IMR-90 (cell line): ENCODE measurements at places on chromosomes 5 and 9. TPM values are rescaled to one million over a fixed set of nuclear protein-coding genes. Genes with fewer than 3 reads are reported as not detected.
A peak's percentile ranks its signal among the peaks of the same experiment; 100 is the strongest.

GRM6 gene
- total RNA-seq: not detected in 2 replicates

SLC2A6 gene
- total RNA-seq: 2.9 and 3.1 TPM in 2 replicates

AJM1 gene
- 0.18 and 0.28 TPM in 2 replicates for total RNA-seq

PPP2CA gene
- total RNA-seq: 70.6 and 191 TPM in 2 replicates

DNA sequence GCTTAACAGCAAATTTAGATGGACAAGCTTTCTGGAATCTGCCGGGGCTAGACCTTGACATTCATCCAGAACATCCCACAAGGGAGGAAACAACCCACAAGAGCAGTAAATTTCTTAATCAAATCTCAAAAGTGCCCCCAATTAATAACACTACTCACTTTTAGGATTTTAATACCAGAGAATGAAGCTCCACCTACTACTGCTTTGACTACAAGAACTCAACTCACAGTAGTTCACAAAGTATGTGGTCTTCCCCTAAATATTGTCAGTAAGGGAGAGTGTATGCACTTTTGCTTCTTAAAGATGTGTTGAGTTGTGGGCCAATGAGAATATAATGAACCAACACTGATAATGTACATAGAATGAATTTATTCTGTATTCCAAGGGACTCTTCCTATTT is 94.7 kb downstream of the EBF1 start:
- DNase-seq: no peak

DNA sequence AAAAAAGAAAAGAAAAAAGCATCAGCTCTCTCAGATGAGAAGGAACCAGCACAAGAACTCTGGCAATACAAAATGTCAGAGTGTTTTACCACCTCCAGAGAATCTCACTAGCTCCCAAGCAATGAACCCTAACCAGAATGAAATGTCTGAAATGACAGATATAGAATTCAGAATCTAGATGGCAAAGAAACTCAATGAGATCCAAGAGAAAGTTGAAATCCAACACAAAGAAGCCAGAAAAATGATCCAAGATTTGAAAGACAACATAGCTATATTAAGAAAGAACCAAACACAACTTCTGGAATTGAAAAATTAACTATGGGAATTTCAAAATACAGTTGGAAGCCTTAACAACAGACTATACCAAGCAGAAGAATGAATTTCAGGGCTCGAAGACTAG is 396.3 kb downstream of the PDE4D start:
- DNase-seq: no peak

DNA sequence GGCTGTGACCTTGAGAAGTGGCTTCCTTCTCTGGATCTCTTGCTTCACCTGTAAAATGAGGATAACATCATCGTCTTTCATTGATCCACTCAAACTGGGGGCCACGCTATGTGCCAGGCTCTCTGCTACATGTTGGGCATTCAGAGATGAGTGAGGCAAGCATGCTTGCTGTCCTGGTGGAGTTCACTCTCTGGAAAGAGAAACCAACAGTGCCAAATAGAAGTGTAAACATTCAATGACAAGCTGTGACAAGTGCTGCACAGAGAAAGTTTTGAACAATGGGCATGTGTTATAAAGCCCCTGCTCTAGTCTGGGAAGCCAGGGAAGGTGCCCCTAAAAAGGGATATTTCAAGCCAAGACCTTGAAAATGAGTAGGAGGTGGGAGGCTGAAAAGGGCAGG is 50.9 kb upstream of the AFAP1L1 start:
- DNase-seq: no peak

- DNase-seq: peak; percentile 97
Measured at GRCh38 chr5:87151547-87151946, 116.1 kb upstream of the RASA1 start.

- DNase-seq: peak; percentile 46
Measured at GRCh38 chr9:133375116-133375723, 640 bp downstream of the SURF4 start.

- no peak for DNase-seq
Measured at GRCh38 chr5:177363565-177363964, 5.8 kb downstream of the RGS14 start.

DNA sequence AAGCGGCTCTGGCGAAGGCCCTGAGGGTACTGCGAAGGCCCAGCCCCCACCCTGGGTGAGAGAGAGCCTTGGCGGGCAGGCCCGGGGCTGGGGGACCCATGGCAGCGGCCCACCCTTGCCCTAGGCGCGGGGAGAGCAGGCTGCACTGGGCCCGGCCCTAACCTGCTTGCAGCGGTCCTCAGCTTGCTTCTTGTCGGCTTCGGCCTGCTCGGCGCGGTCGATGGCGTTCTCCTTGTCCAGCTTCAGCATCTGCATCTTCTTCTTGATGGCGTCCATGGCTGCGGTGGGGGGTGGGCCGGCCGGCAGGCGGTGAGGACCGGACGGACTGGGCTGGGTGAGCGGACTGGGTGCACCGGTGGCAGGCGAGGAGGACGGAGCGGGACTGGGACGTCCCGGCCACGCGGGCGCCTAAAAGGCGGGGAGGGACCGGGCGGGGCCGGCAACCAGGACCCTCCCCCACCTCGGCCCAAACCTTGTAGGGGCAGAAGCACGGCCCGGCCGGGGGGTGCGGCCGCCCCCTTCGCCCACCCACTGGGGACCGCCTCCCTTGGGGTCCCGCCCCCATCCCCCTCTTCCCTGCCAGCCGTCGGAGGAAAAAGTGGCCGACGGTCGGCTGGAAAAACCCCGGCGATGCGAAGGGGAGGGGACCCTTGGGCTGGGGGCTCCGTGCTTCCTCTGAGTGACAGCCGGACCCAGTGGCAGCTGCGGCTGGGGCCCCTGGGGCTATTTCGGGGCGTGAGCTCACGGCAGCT is at the start of gene TPM2:
Gene TPM2 (minus strand): TSS at position 384 of the 752 bp plus-strand sequence. CDS start 108 bp downstream, at position 276.
- peak; percentile 90 for DNase-seq

DNA sequence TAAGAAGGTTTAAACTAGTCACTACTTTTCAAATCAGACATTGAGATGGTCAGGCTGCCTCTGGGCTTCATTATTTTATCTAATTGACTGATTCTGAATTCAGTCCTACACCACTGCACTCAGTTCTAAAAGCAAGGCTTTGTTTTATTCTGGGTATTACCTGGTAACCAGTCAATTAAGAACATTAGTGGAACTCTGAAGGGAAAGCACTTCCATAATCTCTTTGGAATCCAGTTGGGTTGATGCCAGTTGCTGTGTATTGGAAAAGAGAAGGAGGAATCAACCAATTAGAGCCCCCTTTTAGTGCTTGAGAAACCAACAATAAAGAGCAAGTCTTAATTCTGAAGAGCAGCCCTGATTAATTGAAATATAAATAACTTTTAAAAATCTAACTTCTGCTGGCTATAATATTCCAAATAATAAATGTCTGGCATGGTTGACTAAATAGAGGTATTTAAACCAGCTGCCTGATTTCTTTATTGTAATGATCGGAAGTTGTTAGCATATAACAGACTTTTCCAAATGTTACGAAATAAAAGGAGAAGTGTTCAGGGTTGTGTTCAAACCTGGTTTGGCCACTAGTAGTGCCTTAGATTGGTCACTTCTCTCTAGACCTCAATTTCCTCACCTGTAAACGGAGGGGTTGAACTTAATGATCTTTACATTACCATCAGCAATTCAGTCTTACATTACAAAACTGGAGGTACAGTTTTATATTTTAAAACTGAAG is 32.0 kb downstream of the CPEB4 start:
- DNase-seq: peak; percentile 16

- no peak for DNase-seq
Measured at GRCh38 chr5:69492391-69492922, at the start of gene OCLN. OCLN (plus strand) TSS chr5:69492790; CDS start chr5:69504245, 11,455 bp downstream.

- no peak for DNase-seq
Measured at GRCh38 chr5:98614341-98614740, 159.1 kb upstream of the RGMB start.

DNA sequence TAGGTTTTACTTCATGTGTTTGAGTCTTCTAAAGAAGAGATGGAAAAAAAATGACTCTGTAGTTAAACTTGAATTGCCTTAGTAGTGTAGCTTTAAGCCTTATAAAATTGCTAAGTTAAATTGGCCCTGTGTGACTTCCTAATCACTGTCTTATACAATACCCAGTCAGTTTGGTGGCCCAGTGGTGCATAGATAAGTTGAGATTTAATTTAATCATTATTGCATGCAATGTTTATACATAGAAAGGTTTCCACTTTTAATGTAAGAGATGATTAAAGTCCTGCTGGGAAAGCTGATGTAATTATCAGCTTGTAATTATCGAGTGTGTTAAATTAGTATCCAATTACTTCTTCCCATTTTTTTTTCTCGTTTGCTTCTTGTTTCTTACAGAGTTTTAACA is 187.1 kb downstream of the TRIO start:
- no peak for DNase-seq

- DNase-seq: no peak
Measured at GRCh38 chr9:104784098-104784497, 20.2 kb downstream of the NIPSNAP3B start.

DNA sequence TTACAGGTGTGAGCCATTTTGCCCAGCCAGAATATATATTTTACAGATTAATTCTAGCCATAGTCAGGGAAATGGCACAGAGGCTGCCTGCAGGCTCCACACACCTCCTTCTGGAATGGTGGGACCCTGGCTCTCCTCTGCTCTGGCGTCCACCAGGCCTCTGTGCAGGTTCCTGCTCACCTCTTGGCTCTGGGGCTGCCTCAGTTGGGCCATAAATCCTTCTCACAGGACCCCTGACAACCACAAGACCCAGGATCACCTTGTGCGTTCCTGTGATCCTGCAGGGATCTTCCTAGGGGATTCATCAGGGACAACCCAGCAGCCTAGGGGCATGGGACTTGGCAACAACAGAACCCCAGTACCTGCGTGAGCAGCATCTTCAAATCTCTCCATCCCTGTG is 93.0 kb upstream of the FSTL4 start:
- no peak for DNase-seq

DNA sequence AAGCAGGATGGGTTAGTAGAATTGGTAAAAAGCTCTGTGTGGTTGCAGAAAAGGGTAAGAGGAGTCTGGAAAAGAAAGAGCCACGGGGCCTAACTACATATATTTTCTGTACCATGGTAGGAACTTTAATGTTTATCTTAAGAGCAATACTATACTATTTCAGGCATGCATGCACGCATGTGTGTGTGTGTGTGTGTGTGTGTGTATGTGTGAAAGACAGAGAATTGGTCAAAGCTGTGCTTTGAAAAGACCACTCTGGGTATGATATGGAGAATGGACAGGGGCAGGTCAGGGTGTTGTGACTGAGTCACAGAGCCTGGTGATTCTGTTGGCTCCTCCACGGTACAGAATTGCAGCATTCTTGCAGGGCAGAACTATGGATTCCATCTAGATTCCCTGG is 339.3 kb downstream of the SLIT3 start:
- DNase-seq: no peak

- DNase-seq: no peak
Measured at GRCh38 chr9:87585123-87585855, 87.6 kb downstream of the DAPK1 start.

DNA sequence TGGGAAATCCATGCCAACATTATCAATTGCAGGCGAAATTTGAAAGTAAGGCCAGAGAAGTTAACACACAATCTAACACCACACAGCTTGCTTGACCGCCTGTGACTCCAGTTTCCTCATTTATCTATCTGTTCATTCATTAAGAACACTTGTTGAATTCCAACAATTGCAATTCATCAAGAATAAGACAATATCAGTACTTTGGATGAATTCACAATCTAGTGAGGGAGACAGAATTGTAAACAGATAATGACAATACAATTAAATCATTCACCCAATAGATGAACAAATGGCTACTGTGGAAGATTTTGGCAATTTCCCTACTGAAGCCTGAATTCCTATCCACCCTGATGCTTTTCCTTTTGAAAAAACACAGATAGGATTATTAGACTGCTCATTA is 181.6 kb downstream of the TRIM36 start:
- no peak for DNase-seq
